ENCODE measurements at places on chromosomes 16 and 17. TPM values are rescaled to one million over a fixed set of nuclear protein-coding genes. Genes with fewer than 3 reads are reported as not detected.
A peak's percentile ranks its signal among the peaks of the same experiment; 100 is the strongest.

- DNase-seq: peak; percentile 44
Observed at GRCh38 chr17:65177901-65178300, 40.7 kb downstream of the RGS9 start.

GRCh38 chr17:65455972-65456343, 105.5 kb downstream of the AXIN2 start:
- DNase-seq: no peak

DNA sequence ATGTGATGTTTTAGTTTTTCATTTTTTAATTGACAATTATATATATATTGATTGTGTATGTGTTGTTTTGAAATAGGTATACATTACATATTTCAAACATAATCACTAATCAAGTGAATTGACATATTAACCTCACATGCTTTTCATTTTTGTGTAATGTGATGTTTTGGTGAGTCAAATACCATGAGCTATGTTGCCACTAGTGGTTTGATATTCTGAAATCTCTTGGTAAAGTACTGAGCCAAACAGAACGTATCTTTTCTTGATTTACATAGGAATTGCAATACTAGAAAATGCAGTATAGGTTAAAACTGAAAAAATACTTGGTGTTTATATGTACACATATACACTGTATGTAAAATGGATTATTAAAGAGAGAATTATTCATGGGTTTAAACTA, 65.2 kb upstream of the SIAH1 start:
- no peak for DNase-seq

UTS2R gene
- total RNA-seq: not detected

DNA sequence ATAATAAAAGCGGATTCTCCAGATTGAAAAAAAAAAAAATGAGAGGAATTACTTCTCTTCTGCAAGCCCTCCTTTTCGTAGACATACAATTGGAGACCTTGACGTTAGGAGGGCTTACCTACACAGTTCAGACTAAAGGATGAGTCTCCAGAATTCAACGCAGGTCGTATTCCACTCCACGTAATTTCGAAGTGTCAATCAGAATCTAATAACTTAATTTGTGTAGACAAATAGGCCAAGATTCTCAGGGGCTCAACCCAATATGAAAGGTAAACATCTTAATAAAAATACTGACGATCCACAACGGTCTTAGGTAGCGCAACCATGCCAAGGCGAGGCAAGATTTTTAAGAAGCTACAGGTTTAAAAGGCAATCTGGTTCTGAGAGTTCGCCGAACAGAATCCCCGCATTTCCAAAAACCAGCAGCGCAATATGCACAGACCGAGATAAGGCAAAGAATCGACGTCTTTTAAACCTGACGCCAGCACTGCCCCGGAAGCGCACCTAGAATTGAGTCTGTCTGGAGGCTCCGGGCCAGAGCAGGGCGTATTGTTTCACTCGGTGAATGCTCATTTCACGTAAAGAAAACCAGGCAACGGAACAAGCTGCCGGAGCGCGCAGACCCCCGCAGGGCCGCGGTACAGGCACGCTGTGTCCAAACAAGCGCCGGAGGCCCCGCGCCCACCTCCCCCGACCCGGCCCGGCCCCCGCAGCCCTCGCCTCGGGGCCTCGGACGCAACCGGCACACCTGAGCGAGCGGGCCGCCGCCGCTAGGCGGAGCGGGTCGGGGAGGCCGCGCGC, 623 bp downstream of the MBTPS1 start:
- DNase-seq: no peak

GRCh38 chr17:31533546-31534155, 142.2 kb downstream of the RAB11FIP4 start:
- peak; percentile 43 for DNase-seq

SHISA9 gene
- total RNA-seq: 32.8 TPM
